ENCODE measurements at places on chromosomes 1 and 21.

DNA sequence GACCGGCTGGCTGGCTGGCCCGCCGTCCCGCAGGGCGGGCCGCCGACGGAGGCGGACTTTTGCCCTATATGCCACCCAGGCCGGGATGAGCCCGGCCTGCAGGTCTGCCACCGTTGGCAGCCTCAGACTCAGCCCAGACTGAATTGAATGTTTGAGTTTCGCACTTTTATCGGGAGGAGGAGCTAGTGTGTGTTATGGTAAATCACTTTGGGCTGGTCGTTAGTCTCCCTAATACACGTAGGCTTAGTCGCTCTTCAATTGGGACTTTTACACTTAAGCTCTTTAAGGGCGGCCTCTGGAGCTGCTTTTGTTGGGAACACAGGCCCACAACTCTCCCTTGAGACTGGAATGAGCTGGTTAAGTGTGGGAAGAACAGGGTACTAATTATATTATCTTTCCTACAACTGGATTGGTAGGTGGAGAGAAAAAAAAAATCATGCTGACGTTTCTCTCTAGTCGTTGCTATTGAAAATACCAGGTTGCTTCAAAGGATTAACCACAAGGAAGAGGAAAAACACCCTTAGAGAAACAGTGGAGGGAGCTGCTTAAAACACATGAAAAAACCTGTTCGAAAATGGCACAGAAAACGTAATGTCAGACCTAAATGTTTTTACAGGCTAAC is 1.4 kb upstream of the IRF2BP2 start:
- no peak for DNase-seq

DNA sequence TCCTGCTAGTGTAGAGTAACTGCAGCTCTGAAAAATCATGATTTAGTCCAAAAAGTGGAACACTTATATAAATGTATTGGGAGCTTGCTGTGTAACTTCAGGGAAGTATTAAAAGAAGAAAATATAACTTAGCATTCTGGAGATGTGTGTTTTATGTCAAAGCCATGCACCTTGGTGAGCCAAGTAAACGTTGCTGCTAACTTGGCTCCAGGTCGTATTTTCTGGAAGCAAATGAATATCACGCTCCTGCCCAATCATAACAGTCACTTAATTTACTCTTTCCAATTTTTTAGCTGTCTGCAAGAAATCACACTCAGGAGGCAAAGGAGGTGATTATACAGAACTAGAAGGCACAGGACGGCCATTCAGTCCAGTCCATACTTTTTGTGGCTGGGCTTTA is 61.1 kb downstream of the DOP1B start:
- DNase-seq, result no peak

DNA sequence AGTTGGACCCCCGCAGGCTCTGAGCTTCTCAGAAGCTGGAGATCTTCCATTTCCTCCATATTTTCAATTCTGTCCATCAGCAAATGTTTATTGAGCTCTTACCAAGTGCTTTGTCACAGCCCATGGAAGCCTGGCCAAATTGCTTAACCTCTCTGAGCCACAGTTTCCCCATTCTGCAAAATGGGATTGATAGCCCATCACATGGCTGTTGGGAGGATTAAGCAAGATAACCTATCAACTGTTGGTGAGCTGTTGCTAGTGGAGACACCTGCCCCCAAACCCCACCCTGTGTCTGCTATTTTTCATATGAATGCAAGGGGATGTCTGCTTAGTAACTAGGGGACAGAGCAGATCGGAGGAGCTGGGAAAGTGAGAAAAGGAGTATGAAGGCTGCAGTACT is 38.3 kb downstream of the CD34 start:
- DNase-seq, result no peak

DNA sequence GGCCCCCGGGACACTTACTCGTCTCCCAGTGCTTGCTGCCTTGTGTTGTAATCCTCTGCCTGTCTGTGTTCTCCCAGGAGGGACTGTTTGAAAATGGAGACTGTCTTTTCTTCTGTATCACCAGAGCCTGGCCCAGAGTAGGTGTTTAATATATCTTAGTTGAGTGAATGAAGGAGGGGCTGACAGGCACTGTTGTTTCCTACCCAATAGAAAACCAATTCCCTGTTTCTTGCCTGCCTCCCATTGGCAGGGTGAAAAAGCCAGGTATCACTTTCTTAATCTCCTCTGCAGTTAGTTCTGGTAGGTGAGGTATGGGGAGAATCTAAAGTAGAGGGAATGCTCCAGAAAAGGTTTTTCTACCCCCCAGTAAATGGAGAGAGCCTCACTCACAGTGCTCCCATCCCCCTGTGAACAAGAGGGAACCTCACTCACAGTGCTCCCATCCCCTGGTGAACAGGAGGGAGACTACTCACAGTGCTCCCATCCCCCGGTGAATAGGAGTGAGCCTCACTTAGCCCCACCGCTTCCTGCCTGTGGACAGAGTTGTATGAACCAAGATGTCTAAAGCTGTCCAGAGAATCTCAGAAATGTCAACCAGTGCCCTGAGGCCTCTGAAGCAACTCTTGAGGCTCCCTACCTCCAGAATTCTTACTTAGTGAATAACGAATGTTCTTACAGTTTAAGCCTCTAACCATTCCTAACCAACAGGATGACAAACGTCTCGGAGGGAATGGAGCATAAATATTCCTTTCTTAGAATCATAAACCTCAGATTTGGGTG is at the start of gene GJA5:
TSS of gene GJA5 (minus strand) at position 122 of the 780 bp plus-strand sequence. CDS start 1,364 bp downstream, outside the sequence.
- DNase-seq, result no peak

DNA sequence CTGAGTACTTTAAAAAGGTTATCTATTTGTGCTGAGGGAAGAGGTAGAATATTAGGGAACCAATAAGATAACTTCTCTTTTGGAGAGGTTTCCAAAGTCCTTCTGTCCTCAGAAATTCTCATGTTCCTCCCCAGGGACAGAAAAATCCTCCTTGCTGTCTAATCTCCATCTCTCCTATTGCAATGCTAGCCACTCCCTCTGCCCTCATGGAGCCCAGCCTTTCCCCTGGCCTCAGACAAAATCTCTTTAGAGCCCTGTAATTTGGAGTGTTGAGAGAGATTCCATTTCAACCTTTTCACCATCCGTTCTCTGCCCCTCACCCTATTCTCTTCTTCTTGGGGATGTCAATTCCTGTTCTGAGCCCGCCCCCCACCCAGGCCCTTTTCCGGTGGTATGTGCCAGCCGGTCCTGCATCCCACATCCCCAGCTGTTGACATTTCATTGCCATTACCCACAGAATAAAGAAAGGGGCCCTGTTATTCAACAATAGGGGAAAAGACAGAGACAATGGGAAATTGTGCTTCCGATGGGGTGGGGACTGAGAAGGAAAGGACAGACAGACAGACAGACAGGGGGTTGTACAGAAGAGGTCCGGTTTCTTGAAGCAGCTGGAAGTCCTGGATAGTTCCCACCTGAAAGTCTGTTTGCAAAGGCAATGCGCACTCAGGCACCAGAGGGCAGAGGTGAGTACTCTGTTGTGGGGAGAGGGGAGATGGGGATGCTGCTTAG is at the start of gene HAPLN2:
TSS of gene HAPLN2 (plus strand) at position 563 of the 729 bp plus-strand sequence. CDS start 4,076 bp downstream, outside the sequence.
- DNase-seq, result no peak

- no peak for DNase-seq
Measured at GRCh38 chr1:179143322-179143721, 61.5 kb downstream of the TOR3A start.

GRCh38 chr21:41010101-41010435 is 157.9 kb upstream of the BACE2 start:
- DNase-seq, result no peak

DNA sequence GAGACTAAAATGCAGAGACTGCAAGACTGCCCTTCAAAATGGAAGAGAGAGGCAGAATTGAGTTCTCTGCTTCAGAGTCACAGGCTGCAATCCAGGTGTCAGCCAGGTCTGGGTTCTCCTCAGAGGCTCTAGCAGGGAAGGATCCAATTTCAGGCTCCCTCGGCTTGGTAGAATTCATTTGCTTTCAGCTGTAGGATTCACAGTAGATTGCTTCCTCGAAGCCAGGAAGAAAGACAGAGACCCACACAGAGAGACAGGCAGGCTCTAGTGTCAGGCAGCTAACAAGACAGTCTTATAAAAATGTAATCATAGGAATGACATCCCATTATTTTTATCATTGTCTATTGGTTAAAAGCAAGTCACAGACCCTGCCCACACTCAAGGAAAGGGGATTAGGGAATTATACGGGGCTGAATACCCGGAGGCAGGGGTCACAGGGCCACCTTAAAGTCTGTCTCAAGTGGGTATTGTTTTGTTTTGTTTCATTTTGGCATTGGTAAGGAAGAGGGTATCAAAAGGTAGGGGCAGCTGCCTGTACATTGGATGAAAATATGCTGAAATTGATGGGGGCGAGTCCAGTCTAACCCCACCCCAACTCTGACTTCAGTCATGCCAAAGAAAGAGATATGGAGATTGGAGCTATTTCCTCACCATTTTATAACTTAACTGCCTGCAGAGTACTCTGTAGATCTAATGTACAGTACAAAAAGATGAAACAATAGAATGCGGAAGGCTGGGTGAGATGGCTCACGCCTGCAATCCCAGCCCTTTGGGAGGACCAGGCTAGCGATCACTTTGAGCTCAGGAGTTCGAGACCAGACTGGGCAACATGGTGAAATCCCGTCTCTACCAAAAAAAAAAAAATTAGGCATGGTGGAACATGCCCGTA is 9.5 kb upstream of the TBCE start:
- no peak for DNase-seq

DNA sequence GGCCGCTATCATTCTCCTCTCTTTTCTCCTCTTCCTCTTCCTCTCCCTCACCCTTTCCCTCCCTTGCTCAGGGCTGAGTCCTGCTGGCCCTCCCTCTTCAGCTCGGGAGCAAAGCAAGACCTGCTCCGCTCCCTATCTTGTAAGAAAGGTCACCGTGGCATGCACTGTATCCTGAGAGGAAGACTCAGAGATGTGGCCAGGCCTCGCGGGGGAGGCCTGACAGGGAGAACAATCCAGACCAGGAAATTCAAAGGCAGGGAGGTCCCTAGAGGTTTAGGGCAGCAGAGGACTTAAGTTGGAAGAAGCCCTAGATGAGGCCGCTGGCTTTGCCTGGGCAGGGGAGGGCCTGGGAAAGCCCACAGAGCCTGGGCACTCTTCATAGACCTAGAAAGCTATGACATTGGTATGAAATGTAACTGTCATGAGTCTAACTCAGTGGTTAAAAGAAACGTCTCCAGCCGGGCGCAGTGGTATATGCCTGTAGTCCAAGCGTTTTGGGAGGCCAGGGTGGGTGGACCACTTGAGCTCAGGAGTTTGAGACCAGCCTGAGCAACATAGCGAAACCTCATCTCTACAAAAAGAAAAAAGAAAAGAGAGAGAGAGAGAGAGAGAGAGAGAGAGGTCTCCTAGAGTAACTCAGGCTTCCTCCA is 14.6 kb upstream of the PTAFR start:
- no peak for DNase-seq

DNA sequence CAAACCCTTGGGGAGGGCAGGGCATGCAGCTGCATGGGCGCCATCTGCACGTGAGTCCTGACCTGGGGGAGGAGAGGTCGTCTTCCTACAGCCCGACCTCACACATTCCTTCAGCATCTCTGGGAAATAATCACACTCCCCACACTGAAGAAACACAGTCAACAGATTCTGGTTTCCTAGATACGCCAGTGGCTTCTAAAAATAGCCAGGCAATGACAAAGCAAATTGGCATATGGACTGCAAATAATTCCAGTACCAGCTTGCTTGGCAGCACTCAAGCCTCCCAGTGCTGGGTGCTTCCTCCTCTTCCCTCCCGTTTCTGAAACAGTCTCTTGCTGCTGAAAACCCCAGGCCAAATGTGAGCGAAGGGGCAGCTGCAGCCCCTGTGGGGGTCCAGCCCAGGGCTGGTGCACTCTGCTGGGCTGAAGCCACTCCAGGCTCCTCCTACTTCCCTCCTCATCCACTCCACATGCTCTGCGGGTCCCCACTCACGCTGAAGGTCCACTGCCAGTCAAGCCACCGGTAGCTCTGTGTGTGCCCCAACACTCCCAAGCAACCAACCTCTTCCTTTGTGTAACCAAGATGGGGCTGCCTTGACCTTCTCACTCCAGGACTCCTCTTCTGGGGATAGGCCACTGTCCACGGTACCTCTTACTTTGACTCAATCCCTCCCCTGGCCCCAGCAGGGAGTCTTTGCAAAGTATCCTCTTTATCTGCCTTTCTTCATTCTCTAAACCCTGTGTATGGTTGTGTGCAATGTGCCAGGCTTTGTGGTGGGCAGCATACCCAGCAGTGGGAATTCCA is 69.0 kb downstream of the KCND3 start:
- no peak for DNase-seq

DNA sequence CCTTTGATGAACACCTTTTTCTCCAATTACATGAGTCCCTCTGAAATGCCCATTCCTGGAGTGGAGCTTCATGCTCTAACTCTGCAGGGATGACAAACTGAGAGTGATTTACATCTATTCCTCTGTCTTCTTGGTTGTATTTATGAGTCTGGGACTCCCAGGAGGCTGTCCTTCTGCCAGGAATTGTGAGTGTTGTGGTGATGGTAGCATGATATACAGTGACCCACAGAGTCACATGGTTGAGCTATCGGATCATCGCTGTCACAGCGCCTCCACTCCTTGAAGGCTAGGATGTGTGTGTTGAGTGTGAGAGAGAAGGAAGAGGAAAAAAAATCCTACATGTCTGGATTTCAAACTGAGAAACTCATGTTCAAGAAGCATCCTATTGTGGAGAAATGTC is 163.4 kb upstream of the CACNA1E start:
- no peak for DNase-seq

DNA sequence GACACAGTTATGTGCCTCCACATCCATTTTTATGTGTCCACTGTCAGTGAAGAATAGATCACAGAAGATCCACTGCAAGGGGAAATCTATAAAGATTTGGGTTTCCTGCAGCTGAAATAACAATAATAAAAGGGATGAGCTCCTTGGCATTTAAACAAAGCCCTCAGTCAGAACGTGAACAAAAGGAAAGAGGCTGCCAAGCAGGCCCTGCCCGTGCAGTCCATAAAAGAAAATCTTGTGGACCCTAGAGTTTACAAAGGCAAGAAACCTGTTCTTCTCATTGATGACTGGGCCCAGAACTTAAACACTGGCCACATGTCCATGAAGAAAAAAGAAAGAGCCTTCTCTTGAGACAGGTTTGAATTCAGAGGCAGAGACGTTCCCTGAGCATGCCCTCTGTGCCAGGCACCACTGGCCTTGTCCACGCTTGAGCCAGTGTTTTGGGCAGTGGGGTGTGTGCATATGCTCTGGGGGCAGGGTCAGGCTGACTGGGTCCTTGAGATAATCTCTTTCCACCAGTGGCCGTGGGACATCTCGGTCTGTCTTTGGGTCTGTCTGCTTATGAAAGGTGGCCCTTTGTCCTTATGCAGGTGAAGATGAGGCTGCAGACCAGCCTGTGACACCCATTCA is 142.7 kb downstream of the HIVEP3 start:
- DNase-seq, result no peak

GRCh38 chr1:98119796-98120195 is 199.0 kb upstream of the DPYD start:
- no peak for DNase-seq

- no peak for DNase-seq
Measured at GRCh38 chr1:33494929-33495328, 22.5 kb downstream of the ZSCAN20 start.

- no peak for DNase-seq
Measured at GRCh38 chr1:236393681-236394481, at the start of gene EDARADD. EDARADD (plus strand) TSS chr1:236394286; CDS start chr1:236394445, 159 bp downstream.

DNA sequence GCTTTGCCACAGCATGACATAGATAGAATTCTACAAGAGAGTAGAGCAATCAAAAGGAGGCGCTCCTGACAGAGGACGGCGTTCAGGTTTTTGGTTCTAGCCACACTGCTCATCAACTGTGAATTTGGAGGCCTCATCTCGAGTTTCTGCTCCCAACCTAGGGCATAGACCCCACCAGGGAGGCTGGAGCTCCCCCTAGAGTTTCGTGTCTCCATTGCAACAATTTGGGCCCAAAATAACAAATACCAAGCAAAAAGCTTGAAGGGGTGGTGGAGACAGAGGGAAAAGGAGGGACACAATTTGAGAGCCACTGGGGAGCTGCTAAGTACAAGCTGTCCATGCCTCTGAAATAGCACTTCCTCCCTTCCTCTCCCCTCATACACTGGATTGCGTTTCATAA is 297.0 kb downstream of the GPATCH2 start:
- DNase-seq, result no peak

Measured in stimulated activated CD4-positive, alpha-beta T cell treated with anti-CD3 and anti-CD28 coated beads, Interleukin-15, amount 100 ng/mL, for 1 hour (primary cell).